NCI-H446 (cell line): ENCODE measurements at places on chromosomes 11 and 22.

DNA sequence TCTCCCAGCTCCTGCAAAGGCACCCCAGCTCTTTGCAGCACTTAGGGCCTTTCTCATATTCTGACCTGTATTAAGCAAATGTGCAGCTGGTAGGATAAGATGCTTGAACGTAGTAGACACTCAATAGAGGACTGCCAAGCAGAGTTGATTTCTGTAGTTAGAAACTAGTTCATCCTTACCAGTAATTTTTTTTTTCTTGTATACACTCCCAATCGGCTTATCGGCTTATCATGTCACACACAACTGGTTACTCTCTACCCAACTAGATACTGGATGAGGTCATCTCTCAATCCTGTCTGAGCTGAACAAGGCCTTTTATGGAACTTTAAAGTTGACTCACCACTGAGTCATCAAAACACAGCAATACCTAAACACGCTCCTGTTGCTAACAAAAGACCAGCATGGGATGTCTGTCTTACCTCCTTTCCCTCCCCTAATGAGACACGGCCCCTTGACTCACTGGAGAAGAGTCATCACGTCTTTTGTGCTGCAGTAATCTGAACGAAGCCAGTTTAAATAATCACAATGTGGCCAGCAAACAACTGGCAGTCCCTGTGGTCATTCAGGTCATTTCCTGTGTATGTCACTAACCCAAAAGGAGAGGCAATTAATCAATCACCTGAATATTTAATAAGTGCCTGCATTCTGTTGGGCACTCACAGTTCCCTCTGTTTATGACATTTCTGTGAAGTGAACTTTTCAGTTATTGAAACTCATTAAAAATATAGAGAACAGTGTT is 7.5 kb upstream of the WEE1 start:
- no peak for DNase-seq

- no peak for DNase-seq
Observed at GRCh38 chr22:43820651-43821305, 8.7 kb upstream of the EFCAB6 start.

GRCh38 chr11:92964471-92964870 is 5.0 kb upstream of the MTNR1B start:
- DNase-seq: no peak

DNA sequence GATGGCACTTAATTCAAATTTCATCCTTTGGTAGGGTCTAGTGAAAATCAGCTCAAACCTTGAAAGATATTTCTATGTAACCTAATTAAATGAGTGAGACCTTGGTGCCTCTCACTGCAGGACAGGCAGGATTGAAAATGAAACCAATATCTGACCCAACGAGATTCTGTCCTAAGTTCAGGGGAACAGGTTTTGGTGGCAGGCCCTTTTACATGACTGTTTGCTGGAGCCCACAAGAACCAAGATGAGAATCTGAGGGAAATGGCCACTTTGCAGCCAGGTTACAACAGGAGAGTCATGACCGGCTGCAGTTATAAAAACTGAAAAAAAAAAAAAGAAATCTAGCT is 130.2 kb downstream of the TRIM44 start:
- DNase-seq: no peak

DNA sequence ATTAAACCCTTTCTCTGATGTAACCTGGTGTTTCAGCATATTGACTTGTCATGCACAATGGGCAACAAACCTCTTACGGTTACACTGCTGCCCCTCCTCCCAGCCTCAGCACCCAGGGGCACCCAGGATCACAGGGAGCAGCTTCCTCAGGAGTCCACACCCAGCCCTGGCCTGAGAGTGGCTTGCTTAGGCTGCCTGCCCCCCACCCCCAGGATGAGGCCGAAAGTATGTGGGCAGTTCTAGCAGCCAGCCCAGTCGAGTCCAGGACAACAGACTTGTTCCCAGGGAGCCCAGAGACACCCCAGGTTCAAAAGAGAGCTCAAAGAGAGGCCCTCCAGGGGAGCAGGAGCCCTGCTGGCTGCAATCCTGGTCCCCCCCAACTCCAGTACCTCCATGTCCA is 108.1 kb upstream of the THY1 start:
- no peak for DNase-seq

DNA sequence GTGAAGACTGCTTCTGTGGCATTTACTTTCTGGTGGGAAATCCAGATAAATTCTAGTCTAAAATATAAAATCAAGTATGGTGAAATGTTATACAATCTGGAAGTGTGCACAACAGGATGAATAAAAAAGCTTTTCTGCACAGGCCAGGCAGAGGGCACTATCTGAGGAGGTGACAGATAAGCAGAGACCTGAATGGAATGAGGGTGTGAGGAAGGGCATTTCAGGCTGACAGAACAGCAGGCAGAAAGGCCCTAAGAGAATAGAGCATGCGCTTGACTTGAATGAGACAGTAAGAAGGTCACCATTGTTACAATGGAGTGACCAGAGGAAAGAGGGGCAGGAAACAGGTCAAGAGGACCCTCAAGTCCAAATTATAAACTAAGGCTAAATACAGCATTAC is 33.6 kb upstream of the FNBP4 start:
- no peak for DNase-seq

GRCh38 chr22:34354071-34354817 is 434.0 kb upstream of the LARGE1 start:
- no peak for DNase-seq

- no peak for DNase-seq
Observed at GRCh38 chr22:39457556-39458443, 988 bp downstream of the MGAT3 start.

DNA sequence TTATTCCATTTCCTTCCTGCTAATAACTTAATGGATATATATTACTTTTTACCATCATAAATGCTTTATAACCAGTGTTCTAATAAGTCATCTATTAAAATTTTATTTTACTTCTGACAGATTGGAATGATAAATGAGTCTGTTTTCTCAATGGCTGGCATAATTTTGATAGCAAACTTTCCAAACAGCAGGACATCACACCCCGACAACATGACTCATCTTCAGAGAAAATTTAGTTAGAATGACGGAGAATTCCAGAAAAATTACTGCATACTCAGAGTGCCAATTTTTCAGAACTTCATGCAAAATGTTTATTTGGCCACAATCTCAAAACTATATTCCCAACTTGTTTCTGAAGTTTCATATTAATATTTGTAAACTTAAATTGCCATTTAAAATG is 174.4 kb downstream of the SWAP70 start:
- DNase-seq: peak; percentile 11

DNA sequence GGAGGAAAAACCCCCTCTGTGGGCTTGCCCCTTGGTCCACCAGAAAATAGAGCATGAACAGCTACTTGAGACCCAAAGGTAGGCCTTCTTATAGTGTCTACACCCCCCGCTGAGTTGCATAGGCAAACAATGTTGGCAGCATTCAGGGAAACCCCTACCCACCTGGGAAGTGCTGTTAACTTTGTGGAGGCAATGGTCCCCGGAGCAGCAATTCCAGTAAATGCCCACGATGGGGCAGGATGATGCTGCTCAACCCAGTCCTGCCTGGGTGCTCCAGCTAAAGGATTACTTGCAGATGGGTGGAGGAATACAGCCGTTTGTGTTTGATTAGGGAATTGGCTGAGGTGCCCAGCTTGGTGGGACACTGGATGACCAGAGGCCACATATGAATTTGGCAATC is 381.3 kb upstream of the ANO5 start:
- peak; percentile 1 for DNase-seq

GRCh38 chr22:29541845-29542244 is 11.7 kb downstream of the THOC5 start:
- DNase-seq: no peak

GRCh38 chr11:130808541-130808940 is 107.7 kb downstream of the SNX19 start:
- no peak for DNase-seq

GRCh38 chr11:110474578-110474977 is 44.8 kb downstream of the FDX1 start:
- no peak for DNase-seq

- peak; percentile 84 for DNase-seq
Observed at GRCh38 chr11:67262731-67263675, 3.3 kb upstream of the GRK2 start.

GRCh38 chr11:44926036-44926435 is 24.6 kb downstream of the TP53I11 start:
- no peak for DNase-seq

DNA sequence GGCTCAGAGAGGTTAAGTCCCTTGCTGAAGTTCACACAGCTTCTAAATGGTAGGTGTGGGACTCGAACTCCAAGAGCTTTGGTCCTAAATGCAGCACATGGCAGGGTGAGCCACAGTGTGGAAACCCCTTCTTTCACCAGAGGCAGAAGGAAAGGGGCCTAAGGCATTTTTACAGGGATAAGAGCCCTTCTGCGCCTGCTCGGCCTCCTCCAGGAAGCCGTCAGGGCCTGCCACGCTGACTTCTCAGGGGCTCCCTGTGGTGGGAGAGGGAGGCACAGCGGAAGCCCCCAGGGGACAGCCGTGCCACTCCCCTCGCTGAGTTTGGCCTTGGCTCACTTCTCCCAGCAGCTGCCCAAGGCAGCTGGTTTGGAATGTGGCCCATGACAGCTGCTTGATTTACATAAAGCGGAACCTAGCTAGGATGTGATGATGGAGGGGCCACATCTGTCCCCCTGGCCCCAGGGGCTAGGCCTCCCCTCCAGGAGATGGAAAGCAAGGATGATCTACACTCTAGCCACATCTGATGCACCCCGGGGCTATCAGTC is 35.4 kb downstream of the CD82 start:
- DNase-seq: peak; percentile 85

DNA sequence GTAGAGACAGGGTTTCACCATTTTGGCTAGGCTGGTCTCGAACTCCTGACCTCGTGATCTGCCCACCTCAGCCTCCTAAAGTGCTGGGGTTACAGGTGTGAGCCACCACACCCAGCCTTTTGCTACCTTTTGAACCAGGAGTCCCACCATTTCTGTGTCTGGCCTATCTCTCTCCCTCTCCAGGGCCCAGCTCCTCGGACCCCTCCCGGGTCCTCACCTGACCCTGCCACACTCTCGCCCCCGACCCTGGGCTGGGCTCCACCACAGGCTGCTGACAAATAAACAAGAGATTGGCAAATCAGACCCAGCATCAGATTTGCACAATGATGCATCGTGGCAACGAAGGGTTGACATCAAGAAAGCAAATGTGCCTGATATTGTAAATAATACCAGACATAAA is 8.8 kb downstream of the KRTAP5-5 start:
- DNase-seq: no peak

DNA sequence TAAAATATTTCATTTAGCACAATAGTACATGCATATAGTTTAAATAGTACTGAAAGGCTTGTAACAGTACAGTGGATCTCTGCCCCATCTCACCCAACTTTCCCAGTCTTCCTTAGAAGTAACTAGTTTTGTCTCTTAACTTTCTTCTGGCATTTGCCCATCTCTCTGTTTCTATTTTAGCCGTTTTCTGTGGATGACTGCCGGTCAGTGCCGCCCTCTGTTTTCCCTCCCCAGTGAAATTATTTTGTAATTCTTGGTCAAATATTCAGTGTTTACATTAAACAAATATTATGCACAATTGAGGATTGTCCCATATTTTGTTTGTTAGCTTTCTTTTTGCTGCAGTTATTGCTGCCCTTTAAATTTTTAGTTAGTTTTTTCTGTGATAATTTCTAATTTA is 8.3 kb downstream of the PDHX start:
- DNase-seq: no peak

GRCh38 chr11:62012451-62012831 is 45.0 kb upstream of the FTH1 start:
- no peak for DNase-seq

DNA sequence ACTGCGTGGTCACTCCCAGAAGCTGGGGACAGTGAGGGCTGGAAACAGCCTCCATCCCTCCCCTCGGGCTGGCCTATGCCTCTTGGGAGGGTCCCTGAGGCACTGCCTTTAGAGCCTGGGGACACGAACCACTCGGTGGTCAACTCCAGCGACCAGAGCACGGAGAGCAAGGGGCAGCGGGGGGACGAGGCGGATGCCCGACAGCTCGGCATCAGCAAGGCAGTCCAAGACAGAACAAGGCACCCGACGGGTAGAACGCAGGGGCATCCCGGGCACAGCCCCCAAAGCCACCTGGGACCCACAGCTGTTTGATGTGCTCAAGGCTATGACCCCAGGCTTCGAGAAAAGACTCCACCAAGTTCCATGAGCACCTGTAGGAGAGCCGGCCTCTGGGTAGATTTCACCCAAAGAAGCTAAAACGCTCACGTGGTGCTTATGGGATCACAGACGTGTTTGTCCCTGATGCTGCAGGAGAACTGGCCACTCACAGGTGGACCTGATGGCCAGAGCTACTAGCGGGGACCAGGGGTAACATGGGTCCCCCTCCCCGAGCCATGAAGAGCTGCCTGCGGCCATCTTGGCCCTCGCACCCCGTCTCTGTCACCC is 510 bp upstream of the LSP1 start:
- DNase-seq: no peak

DNA sequence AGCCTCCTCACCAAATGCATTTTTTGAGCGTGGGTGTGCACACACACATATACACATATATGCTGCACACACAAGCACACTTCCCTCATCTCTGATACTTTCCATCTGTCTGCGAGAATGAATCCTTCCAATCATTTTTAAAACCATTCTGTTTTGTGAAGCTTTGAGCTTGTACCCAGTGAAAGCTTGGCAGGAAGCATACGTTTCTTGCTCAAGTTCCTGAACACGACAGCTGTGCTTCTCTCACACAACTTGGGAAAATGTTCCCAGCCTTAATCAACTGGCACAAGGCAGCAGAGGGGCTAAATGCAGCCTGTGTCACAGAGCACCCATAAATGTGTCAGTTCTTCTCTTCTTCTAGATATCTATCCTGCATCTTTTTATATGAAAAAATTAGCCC is 524.0 kb upstream of the KIRREL3 start:
- DNase-seq: peak; percentile 20

GRCh38 chr11:27976262-27976661 is 131.7 kb downstream of the KIF18A start:
- DNase-seq: no peak

DNA sequence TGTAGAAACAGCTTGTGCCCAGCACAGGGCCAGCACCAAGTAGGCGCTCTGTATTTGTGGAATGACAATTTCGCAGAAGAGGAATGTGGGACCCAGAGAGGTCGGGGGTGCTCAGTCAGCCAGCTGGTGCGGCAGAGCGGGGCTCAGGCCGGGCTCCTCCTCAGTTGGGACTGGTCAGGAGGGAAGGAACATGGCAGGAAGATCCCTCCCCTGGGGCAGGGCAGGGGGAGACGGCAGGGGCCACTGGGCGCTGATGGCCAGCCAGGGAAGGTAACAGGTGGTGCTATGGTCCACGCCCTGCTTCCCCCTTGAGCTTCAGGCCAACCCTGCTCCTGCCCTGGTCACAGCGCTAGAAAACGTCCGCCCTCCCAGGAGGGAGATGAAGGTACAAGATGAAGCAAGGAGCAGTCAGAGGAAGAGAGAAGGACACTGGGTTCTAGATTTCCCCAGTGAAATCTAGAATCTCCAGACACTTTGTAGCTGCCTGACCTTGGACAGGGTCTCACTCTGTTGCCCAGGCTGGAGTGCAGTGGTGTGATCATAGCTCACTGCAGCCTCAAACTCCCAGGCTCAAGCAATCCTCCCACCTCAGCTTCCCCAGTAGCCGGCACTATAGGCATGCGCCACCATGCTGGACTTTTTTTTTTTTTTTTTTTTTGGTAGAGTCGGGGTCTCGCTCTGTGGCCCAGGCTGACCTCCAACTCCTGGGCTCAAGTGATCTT is 13.5 kb upstream of the SPI1 start:
- DNase-seq: no peak

- DNase-seq: no peak
Observed at GRCh38 chr11:109707411-109707810, 285.4 kb downstream of the C11orf87 start.

GRCh38 chr11:45546366-45546765 is 119.1 kb downstream of the CHST1 start:
- DNase-seq: no peak

GRCh38 chr11:6417907-6418556 is 862 bp downstream of the APBB1 start:
- DNase-seq: no peak

GRCh38 chr11:112801817-112802088 is 159.5 kb upstream of the NCAM1 start:
- DNase-seq: peak; percentile 41
